ENCODE measurements at places on chromosomes 2 and 18. TPM values are rescaled to one million over a fixed set of nuclear protein-coding genes. Genes with fewer than 3 reads are reported as not detected.

DNA sequence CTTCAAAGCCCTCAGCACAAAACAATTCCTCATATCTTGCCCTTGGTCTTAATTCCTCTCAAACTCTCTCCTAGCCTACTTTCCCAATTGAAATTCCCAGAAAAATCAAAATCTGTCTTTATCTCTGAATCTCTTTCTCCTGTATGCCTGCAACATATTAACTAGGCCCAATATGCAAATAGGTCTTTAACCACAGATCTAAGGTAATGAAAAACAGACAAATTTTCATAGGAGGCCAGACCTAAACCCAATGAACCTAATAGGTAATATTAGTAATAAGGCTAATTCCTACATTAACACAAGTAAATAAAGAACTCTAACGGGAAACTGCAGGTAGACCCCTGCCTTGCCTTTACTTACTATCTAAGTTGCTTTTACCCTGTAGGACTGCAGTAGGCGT is 41.4 kb downstream of the WDR33 start:
- DNase-seq: no peak

GRCh38 chr2:71481111-71481510 is 27.8 kb downstream of the DYSF start:
- no peak for DNase-seq

DNA sequence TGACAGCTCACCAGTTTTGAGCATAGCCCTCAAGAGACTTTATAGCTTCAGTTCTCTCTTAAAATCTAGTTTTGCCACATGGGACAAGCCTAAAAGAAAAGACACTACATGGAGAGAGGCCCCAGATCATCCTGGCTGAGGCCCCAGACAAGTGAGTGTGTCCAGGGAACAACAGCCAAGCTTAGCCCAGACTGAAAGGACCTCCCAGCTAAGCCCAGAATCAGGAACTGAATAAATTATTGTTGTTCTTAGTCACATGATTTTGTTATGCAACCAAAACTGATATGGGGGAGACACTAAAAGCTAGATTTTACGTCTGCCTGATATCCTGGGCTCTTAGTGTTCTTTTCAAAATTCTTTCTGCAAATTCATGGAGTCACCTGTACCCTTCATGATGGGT is 29.3 kb upstream of the LBH start:
- DNase-seq: no peak

GALR1 gene
- total RNA-seq: not detected

MC5R gene
- not detected for total RNA-seq

LOXL3 gene
- 0.41 TPM for total RNA-seq

NGEF gene
- 0.12 TPM for total RNA-seq

MYO7B gene
- 0.41 TPM for total RNA-seq

Data from activated naive CD4-positive, alpha-beta T cell treated with anti-CD3 and anti-CD28 coated beads for 36 hours (primary cell).